AG10803 (cell line): ENCODE measurements at places on chromosomes 4 and X.
A peak's percentile ranks its signal among the peaks of the same experiment; 100 is the strongest.

DNA sequence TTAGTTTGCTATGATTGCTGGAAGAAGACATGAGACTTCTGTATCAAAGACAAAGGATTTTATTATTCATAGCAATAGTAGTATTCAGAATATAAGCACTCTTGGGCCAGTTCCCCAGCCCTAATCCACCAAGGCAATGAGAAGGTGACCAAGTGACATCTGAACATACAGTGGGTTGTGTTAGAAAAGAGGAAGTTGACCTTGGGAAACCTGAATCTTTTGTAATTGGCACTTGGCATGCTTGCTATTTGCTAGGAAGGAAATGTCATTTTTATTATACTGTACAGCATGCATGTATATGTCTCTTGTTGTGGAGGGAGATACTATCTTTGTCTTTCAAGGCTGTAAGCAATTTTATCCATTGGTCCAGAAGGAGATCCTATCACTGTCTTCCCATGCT lies 216.1 kb upstream of the FAT1 start:
- no peak for DNase-seq

GRCh38 chr4:75327804-75328512 lies 186.2 kb downstream of the RCHY1 start:
- DNase-seq, result no peak

DNA sequence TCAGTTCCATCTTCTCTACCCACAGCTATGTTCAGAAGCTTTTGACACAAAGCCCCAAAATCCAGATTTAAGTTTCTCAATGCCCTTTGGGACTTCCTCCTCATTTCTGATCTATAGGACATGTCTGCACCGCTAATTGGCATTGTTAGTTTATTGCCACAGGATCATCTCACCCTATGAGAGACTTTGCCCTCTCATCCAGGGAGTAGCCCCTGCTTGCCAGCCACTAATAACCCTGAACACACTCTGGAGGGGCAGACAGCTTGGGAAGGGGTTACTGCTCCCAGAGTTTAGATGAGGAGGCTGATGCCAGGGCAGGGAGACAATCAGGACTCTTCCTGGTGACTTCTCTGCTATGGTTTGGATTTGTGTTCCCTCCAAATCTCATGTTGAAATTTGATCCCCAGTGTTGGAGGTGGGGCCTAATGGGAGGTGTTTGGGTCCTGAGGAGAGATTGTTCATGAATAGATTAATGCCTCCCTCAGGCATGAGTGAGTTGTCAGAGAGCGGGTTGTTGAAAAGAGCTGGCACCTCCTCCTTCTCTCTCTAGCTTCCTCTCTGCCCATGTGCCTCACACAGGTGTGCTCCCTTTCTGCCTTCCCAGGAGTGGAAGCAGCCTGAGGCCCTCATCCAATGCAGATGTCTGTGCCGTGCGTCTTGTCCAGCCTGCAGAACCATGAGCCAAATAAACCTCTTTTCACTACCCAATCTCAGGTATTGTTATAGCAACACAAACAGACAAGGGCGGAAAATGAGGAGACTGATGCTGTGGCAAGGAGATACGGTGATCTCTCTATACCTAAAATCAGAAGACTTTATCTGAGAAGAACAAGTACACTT lies 3.6 kb upstream of the SCARB2 start:
- DNase-seq, result no peak

GRCh38 chr4:151519728-151520415 lies 110.9 kb downstream of the FHIP1A start:
- DNase-seq, result no peak

DNA sequence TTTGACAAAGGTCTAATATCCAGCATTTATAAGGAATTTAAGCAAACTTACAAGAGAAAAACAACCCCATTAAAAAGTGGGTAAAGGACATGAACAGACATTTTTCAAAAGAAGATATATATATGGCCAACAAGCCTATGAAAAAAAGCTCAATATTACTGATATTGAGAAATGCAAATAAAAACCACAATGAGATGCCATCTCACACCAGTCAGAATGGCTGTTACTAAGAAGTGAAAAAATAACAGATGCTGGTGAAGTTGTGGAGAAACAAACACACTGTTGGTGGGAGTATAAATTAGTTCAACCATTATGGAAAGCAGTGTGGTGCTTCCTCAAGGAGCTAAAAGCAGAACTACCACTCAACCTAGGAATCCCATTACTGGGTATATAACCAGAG lies 91.6 kb upstream of the EFHC2 start:
- DNase-seq, result no peak

DNA sequence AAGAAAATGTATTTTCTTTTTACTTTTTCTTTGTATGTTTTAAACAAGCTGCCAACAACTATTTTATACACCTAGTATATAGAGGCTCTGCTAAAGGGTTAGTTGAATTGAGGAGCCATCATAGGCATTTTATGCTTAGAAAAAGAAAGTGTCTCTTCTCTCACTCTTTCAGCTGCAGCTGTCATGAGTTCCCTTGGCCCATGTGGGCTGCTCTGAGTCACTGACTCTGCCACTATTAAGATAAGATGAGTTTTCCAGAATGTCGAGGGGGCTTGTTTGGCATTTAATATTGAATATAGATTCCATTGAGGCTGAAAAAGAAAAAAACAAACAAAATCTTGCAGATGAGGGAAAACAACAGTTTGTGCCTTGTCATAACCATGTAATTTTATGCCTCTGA lies 126.0 kb upstream of the PAQR3 start:
- DNase-seq, result no peak

DNA sequence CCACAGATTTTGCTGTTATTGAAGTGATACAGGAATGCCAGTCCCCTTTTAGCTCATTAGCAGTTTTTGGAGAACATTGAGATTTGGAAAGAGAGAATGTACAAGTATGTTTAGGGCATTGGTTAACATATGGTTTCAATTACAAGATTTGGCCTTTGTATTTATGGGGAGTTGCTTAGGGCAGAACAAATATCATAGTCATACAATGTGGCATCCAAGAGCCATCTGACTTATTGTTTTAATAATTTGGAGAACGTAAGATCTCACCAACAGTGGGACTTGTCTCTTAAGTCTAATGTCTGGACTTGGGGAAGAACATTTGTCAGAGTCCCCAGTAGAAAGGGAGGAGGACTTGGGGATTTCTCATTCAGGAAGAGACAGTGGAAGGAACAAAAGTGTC lies 166.1 kb downstream of the STK32B start:
- DNase-seq, result peak; percentile 76

DNA sequence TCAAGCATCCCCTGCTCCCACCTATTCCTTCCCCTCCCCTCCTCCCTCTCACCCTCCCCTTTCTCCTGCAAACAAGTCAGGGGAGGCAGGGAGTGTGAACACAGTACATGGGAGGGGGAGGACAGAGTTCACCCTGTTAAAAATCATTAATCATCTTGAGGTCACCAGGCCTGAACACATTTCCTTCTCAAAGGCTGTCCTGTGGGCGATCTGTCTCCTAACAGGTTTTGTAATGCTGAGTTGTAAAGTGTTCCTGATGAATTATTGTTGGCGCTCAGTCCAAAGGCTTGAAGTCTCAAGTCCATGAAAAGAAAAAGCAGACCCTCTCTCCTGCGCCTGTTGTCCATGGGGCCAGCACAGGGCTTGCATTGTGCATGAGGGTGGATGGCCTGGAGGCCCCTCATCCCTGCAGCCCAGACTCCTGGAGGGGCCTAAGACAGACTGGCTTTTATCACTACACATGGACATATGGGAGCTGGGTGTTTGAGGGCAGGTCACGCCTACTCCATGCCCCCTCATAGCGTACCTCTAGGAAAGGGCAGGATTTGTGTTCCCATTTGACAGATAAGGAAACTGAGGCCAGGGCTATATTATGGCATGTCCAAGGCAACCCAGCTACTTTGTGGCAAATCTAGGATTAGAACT lies 189.1 kb downstream of the RAB28 start:
- peak; percentile 7 for DNase-seq

GRCh38 chr4:137432446-137433311 lies 99.6 kb downstream of the PCDH18 start:
- peak; percentile 26 for DNase-seq

GRCh38 chrX:40749681-40750494 lies 14.5 kb upstream of the MED14 start:
- peak; percentile 4 for DNase-seq

DNA sequence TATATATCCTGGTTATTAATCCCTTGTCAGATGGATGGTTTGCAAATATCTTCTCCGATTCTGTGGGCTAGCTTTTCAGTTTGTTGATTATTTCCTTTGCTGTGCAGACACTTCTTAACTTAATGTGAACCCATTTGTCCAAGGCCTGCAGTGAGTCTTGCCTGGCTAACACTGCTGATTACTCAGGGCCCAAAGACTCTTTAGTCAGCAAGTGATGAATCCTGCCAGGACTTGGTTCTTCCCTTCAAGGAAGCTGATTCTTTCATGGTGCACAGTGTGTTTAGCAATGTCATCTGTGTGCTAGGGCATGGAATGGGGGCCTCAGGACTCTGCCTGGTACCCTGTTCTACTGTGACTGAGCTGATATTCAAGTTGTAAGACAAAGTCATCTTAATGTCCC lies 81.8 kb upstream of the TEX13A start:
- DNase-seq, result no peak

DNA sequence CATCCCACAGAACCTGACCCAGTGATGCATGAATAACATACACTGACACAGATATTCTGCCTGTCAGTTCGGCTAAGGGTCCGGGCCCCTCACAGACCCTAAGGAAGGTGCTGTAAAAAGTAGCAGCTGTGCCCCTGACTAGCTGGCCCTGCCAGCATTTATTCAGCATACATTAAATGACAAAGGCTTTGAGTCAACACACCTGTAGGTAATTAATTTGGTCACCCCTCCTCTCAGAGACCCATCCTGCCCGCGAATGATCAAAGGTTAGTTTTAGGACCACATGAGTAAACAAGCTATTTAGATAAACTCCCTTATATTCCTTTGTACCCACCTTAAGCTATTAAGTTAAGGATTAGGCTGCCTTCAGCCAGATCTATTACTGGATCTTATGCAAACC lies 429.0 kb upstream of the NWD2 start:
- DNase-seq, result no peak

DNA sequence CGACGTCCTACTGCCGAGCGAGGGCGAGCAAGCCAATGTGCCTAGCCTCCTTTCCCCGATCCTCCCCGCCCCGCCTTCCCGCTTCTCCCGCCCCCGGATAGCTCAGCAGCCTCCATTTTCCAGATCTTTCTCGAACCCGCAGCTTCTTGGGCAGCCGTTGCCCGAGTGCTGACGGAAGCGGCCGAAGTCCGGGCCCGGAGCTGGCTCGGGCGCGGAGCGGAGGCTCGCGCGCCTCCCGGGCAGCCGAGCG lies 172 bp upstream of the HSPA4L start:
- peak; percentile 76 for DNase-seq

- DNase-seq, result no peak
Observed at GRCh38 chr4:7501314-7501713, 66.6 kb upstream of the PSAPL1 start.

- DNase-seq, result no peak
Observed at GRCh38 chr4:181106398-181106797, 1136.8 kb upstream of the TENM3 start.

GRCh38 chr4:180542445-180543100 lies 1700.6 kb upstream of the TENM3 start:
- no peak for DNase-seq

DNA sequence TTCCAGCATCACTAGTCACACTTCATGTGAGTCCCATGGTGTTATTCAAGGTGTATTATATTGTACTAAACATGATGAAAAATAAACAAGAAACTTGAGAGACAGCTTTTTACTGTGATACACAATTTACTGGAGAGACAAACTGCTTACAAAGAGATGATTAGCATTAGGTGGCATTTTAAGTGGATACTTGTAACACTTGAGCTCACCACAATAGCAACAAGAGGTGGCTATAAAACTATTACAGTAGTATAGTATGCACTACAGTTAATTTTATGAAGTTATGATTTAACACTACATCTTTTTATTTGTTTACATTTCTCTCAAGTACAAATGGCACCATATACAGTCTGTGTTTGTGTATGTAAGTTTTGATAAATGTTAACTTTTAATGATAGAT lies 246.6 kb downstream of the PARM1 start:
- DNase-seq, result no peak

- DNase-seq, result no peak
Observed at GRCh38 chr4:112736718-112737135, 99.8 kb downstream of the LARP7 start.

GRCh38 chr4:28436191-28437080 lies 1575.8 kb downstream of the STIM2 start:
- DNase-seq, result no peak

DNA sequence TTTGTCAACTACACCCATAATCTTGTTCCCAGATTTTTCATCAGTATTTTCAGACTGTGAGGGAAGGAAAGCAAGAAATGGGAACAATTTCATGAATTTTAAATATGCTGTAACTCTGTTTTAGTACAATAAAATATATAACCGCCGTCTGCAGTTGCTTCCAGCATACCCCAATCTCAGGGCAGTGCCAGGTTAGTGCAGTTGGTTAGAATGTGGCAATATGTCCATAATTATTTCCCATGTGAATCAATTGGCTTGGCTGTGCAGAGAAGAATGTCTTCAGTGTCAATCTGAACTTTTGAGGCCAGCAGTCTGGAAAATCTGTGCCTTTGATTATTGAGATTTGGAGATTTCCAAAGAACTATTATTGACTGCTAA lies 5.0 kb upstream of the MMAA start:
- peak; percentile 74 for DNase-seq

GRCh38 chr4:160373911-160374310 lies 1271.0 kb downstream of the RAPGEF2 start:
- DNase-seq, result no peak

- DNase-seq, result no peak
Observed at GRCh38 chrX:102154900-102155805, 624 bp downstream of the BEX5 start.

- DNase-seq, result peak; percentile 67
Observed at GRCh38 chrX:47706575-47706974, 47.6 kb upstream of the UXT start.

DNA sequence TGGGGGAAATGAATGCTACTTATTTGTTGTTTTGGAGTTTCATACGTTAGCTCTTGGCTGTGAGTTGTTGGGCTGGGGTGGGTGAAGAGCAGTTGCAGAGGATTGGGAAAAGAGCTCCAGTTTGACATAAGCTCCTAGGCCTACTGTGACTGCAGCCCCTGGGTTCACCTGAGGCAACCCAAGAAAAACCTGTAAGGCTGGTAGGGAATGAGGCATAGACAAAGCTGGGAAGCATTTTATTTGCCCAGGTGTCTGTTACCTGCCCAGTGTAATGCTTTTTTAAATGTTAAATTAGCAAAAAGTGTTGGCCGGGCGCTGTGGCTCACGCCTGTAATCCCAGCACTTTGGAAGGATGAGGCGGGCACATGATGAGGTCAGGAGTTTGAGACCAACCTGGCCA lies 160.0 kb downstream of the FHIP1A start:
- DNase-seq, result no peak

DNA sequence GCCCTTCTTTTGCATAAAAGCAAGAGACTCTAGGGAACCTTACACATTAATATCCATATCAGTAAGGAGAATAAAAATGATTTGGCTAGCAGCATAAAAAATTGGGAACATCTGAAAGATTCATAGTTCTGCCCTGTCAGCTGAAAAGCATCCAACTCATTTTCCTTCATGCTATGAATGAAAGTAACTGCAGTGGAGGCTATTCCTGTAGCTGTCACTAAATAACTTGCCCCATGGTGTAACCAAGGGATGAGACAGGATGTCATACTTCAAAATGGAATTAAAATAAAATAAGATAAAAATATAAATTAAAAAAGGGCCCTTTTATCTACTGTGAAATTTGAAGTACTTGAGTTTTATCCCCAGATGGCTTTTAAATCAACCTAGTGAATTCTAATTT lies 878.8 kb downstream of the C4orf33 start:
- no peak for DNase-seq

- peak; percentile 9 for DNase-seq
Observed at GRCh38 chr4:188839704-188840103, 700.5 kb downstream of the TRIML1 start.

GRCh38 chr4:185352741-185353140 lies 43.0 kb downstream of the LRP2BP start:
- no peak for DNase-seq
